ENCODE measurements at places on chromosomes 2 and 18. TPM values are rescaled to one million over a fixed set of nuclear protein-coding genes. Genes with fewer than 3 reads are reported as not detected.

Gene OTX1
- not detected for polyA plus RNA-seq

Gene UGT1A5
- not detected for polyA plus RNA-seq

Gene TRABD2A
- polyA plus RNA-seq: 0.96 TPM

Gene NCOA1
- polyA plus RNA-seq: 51.7 TPM

Gene NDUFV2
- 131 TPM for polyA plus RNA-seq

Gene CFAP65
- 0.28 TPM for polyA plus RNA-seq

Data from left kidney (tissue), 8 donors.